ENCODE measurements at places on chromosomes 6 and 20.
A peak's percentile ranks its signal among the peaks of the same experiment; 100 is the strongest.

GRCh38 chr6:5751525-5752390, 255.0 kb downstream of the NRN1 start:
- no peak for DNase-seq

- DNase-seq = no peak
These were observed 33.6 kb downstream of the VGLL2 start for GRCh38 chr6:117298941-117299340.

- DNase-seq = peak; percentile 92
These were observed 149.0 kb downstream of the MYB start for GRCh38 chr6:135329851-135330803.

DNA sequence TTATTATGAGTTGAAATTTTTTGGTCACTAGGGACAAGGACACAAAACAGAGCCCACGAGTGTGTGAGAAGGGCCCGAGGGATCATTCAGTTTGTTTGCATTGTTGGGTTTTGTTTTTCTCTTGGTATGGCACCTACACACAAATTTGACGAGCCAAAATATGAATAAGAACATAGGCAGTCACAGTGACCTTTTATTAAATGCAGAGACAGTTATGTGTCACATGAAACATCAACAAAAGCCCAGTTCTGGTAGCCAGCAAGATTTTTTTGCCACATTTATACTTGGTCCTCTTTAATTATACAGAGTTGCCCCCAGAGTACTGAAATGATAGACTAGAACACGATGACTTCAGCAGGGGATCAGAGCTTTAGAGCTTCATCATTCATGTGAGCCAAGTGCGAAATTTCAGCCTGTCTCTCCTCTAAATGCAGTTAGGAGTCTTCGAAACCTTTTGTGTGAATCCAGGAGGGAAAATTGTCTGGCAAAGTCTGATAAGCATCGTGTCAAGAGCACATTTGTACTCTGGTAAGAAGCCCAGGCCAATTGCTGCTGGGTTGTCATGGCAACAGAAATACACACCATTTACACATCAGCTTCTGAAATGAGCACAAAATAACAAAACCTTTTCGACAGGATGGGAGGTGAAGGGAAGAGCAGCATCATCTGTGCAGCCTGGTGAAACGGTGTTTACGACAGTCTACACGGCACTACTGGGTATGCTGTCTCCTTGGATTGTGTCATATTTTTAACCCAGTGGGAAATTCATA, 79.2 kb upstream of the RIPOR2 start:
- DNase-seq = no peak

- peak; percentile 79 for DNase-seq
These were observed 37.1 kb upstream of the NCOA3 start for GRCh38 chr20:47464380-47465101.

DNA sequence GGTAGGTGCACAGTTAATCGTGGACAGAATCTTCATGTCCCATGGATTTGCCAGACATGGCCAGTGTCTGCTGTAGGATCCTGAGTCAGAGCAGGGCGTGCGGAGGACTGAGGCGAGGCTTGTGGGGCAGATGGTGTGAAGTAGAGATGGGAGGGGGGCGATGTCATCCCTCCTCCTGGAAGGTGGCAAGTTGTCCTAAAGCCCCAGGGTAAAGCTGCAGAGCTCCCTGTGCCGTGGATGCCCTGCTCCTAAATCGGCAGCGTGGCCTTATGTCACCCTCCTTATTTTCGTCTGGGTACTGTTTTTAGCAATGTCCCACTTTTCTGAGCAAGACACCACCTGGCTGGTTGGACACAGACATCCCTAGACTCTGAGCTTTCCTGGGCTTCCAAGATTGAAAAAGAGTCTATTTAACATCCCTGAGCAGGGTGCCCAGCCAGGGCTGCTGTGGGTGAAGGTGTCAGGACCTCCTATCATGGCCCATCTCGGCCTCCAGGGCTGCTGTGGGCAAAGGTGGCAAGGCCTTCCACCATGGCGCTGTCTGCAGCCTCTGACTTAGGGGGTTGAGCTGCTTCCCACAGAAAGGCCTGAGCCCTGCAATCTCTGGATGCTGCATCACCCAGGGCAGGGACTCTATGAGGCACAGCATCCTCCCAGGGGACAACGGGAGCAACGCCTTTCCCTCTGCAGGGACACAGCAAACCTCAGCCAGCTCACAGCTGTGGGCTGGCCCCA, 145.4 kb downstream of the TTLL2 start:
- DNase-seq = no peak

DNA sequence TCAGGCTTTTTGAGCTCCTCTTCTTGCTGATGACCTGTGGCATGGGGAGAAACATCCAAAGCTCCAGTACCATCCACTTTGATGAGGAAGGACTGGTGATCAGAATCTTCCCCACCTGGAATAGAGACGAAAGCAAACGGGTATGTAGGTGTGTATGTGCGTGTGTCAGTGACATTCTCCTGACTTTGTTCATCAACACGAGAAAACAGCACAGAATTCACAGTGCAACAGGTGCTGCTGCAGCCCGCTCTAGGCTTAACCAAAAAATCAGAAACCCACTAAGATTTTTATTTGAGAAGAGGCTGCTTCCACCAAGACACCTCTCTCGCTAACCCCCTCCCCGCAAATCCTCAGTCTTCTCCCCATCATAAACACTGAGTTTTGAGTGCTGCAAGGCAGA, 8.1 kb downstream of the BNIP5 start:
- no peak for DNase-seq

DNA sequence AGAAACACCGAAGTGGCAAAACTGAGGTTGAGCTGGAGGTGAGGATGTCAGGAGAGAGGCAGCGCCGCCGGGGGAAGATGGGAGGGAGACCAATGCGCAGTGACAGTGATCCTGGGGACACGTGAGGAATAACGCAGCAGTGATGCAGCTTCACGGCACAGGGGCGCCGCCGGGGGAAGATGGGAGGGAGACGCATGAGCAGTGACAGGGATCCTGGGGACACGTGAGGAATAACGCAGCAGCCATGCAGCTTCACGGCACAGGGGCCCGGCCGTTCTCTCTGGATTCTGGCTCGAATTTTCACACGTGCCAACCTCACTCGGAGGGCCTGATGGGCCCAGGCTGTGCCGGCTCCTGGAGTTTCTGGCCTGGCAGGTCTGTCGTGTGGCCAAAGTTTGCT, 94.7 kb downstream of the SMOC2 start:
- no peak for DNase-seq

GRCh38 chr6:17098538-17098937, 3.3 kb upstream of the STMND1 start:
- DNase-seq = no peak

- no peak for DNase-seq
These were observed 508.9 kb upstream of the SOX4 start for GRCh38 chr6:21084656-21085055.

DNA sequence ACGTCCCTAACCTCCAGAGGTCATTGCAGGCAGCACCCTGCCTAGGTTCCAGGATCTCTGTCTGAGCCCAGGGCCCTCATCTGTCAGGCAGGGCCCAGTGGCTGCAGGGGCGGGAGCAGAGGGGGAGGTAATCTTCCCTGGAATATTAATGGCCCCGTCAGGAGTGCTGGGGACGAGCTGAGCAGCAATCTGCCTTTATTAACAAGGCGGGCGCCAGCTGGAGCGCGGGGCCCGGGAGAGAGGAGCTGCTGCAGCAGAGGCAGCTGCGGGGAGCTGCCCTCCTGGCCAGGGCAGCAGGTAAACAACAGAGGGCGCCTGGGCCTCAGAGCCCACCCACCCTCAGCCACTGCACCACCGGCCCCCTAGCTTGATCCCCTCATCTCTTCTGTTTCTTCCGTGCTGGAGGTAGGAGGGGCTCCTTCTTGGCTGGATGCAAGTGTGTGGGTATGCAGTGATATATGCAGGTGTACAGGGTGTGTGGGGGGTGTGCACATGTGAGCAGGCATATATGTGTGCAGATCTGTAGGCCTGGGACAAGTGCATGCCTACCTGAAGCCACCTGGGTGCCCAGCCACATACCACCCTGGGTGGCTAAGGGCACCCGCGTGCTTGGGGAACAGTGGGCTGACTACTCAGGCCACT, 131.8 kb upstream of the MLN start:
- DNase-seq = no peak

DNA sequence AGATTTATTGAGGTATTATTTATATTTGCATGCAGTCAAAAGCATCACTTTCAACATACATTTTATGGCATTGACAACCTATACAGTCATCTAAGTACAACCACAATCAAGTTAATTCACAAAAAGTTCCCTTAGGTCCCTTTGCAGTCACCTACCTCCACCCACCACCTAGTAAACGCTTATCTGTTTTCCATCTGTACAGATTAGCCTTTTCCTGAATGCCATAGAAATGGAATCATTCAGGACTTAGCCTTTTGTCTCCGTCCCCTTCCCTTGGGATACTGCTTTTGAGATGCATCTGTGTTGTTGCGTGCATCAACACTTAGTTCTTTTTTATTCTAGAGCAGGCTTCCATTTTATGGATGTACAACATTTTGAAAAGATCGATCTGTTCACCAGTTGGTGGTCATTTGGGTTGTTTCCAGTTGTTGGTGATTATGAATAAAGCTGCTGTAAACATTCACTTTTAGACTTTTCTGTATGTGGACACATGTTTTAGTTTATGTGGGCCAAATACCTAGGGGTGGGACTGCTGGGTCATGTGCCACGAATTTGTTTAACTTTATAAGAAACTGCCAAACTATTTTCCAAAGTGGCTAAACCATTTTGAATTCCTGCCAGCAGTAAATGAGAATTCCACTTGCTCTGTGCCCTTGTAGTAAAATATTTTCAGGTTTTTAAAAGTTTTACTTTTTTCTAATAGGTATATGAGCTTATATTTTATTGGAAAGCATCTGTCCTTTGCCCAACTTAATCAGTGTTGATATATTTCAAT, 17.6 kb upstream of the IFNGR1 start:
- DNase-seq = no peak

DNA sequence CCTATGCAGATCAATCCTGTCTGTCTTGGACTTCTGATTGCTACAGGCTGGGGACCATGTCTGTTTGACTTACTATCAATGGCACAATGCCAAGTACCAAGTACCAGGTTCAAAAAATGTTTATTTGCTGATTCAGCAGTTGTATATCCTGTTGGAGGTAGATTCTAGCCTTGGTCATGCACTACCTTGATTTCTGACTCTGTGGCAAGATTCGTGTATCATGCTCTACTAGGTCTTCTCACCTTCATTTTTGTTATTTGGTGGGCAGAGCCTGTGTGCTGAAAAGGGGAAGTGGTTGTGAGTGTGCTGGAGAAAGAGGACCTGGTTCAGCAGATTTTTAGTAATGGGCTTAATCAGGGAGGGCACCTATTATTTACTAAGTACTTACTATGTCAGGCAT, 192.4 kb upstream of the MYLIP start:
- no peak for DNase-seq

GRCh38 chr6:56380476-56380875, 133.1 kb upstream of the COL21A1 start:
- no peak for DNase-seq

DNA sequence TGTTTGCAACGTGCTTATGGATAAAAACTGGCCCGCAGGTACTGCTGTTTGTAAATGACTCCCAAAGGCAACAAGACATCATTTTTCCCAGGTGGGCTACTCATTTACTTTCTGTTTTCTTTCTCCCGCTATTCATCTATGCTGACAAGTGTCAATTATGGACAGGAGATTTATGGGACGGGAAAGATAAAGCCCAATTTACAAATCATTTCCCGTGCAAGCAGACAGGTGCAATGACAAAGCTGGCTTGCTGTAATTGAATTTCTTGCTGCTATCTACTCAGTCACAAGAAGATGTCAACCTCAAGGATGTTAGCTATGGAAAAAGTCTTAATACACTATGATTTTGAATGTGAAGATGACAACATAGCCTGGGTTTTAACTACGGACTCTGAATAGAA, 125.5 kb downstream of the EPHA7 start:
- DNase-seq = no peak

DNA sequence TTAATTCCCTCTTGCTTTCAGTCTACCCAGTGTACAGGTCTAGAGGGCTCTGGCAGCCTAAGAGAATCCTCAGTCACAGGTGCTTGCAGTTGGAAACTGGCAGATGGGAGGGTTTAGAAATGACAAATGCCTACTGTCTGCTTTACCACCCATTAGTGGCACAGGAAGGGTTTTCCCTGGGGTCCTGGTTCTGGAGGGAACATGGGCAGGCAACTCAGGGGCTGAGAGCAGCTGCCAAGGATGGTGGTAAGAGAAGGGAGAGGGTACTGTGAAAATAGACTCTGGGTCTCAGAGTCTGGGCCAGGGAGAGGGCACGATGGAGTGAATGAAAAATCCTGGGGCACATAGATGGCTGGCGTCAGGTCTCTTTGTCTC, 103.5 kb downstream of the TCP11 start:
- DNase-seq = no peak

DNA sequence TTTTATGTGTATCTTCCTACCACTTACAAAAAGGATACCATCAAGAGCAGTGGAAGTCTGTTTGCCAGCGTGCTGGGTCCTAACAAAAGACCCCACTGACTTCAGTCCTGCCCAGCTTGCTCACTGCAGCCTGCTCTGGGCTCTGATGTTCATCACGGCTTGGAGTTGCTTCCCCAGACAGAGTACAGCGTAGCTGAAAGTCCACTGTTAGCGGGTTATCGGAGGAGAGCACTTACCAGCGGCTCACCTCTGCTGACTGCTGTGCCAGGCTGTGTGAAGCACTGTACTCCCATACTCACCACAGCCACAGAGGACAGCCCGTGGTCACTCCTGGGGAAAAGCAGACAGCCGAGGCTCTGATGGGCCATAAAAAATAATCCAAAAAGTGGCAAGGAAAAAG, 40.2 kb downstream of the CTCFL start:
- DNase-seq = no peak

GRCh38 chr6:151239603-151240035, at the start of gene AKAP12:
TSS of gene AKAP12 (plus strand) at chr6:151239967. CDS start at chr6:151240563, 596 bp downstream.
- no peak for DNase-seq

DNA sequence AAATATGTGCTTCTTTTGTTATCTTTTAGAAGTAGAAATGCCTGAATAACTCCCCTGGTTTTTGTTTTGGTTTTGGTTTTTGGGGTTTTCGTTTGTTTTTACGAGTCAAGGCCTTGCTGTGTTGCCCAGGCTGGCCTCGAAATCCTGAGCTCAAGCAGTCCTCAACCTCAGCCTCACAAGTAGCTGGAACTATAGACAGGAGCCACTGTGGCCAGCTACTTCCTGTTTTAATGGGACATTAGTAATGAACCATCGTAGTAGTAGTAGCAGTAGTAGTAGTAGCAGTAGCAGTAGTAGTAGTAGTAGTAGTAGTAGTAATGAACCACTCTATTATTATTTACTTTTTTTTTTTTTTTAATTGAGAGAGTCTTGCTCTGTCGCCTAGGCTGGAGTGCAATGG, 66.0 kb downstream of the UBR2 start:
- no peak for DNase-seq

GRCh38 chr6:62037445-62037844, 248.6 kb downstream of the KHDRBS2 start:
- DNase-seq = no peak
